HT-29 (cell line): ENCODE measurements at places on chromosomes 4 and X.

DNA sequence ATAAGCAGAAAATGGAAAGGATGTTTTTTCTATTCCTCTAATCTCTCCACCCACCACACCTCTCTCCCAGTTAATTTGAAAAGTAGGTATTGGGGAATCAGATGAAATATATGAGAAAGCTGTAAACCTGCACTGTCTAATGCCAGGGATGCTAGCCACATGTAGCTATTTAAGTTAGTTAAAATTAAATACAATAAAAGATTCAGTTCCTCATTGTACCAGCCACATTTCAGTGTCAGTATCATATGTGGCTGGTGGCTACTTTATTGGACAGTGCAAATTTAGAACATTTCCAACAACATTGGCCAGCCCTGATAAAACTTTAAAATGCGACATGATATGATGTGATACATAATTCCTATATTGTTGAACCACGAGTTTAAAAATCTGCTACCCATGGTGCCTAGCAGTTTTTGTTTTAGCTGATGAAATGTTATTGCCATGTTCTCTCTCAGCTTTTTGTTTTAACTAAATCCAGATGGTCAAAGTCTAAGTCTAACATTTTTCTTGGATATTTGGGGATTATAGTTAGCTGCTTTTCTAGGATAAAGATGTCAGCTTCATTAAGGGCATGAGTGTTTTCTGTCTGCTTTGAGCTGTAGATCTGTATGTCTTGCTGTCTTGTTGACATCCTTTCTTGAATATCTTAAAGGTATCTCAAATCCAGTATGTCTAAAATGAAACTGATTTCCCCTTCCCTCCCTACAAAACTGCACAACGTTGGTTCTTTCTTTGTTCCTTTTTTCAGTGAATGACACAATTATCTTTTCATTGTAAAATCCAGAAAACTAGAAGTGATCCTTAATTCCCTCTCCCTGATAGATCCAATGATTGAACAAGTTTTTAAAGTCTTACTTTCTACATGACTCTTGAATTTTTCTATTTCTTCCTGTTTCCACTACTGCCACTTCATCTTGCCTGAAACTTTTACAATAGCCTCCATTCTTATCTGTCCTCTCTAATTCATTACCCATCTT, 6.2 kb downstream of the ARFIP1 start:
- DNase-seq, result no peak

DNA sequence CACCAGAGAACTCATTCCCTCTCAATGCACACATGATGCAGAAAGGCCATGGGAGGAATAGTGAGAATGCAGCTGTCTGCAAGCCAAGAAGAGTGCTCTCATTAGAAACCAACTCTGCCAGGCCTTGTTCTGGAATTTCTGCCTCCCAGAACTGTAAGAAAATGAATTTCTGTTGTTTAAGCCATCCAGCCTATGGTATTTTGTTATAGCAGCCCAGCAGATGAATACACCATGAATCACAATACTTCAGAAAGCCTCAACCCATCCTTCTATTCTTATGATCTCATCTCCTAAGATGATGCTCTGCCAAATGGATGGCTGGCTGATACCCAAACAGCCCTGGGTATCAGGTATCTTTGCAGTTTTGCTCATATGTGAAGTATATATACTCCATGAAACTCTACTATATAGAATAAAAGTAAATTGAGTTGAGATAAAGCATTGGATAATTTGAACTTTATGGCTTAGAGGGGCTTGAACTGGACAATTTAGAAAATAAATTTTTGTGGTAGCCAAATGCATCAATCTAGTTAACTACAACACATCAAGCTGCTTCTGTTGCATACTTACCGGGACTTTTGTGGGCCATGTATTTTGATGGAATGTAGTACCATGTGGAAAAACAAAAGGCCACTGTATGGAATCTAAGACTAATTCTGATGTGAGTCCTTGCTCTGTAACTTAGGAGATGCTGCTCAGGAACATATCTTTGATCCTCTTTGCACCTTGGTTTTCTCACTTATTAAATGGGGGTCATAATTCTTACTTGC, 245.9 kb downstream of the HS3ST1 start:
- DNase-seq, result no peak

DNA sequence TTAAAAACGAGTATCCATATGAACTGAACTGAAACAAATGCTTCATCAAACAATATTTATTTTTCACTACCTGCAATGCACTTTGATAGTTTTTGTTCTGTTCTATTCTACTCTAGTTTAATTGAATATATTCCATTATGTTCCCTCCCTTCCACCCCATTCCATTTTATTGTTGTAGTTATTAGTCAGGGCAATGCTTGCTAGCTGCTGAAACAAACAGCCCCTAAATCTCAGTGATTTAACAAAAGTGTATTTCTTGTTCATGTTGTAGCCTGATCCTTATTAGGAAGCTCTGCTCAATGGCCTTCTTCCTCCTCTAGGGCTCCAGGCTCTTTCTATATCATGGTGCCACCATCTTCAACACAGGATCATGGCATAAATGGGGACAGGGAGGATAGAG, 122.3 kb upstream of the RAI2 start:
- DNase-seq, result no peak

DNA sequence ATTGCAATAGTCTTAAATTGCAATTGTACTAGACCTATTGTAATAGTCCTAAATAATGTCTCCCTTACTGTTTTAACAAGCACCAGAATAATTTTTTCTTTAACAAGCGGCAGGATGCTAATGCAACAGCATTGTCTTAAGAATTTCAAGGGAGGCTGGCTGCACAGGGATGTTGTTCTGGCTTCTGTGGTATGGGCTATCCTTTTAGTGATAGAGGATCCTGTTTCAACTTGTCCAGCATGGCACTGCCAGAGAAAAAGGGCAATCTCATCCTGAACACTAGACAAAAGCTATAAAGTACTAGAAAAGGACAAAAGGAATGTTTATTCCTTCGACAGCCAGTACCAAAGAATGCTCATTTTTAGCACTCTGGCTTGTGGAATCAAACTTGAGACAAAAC, 405.5 kb upstream of the ACTRT1 start:
- no peak for DNase-seq

DNA sequence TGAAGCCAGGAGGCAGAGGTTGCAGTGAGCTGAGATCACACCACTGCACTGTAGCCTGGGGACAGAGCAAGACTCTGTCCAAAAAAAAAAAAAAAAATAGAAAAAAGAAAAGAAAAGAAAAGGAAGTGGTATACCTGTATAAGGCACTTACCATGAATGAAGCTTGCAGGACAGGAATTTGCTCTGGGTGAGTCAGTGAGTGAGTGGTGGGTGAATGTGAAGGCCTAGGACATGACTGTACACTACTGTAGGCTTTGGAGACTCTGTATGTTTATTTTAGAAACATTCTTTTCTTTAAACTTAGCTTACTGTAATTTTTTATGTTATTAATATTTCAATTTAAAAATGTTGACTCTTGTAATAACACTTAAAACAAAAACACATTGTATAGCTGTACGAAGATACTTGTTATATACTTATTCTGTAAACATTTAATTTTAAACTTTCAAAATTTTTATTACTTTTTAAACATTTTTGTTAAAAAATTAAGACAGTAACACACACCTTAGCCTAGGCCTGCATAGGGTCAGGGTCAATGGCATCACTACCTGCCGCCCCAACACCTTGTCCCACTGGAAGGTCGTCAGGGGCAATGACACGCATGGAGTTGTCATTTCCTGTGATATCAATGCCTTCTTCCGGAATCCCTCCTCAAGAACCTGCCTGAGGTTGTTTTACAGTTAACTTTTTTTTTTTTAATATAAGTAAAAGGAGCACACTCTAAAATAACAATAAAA, 78.7 kb downstream of the CLNK start:
- no peak for DNase-seq

DNA sequence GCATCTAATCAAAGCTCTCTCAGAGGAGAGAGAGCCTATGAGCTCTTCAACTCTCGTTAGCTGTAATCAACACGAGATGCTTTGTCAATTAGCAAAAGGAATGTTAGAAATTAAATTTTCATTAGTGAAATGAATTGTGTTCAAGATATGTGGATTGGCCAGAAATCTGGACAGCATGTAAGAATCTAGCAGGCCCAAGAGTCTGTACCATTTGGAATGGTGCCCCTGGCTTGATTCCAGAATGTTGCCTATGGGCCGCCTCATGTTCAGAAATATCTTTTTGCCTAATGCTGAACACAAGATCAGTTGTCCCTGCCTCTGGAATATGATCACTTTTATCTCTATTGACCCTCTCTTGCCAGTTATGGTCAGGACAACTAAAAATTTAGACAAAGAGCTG, 88.2 kb downstream of the RBM46 start:
- DNase-seq, result no peak

DNA sequence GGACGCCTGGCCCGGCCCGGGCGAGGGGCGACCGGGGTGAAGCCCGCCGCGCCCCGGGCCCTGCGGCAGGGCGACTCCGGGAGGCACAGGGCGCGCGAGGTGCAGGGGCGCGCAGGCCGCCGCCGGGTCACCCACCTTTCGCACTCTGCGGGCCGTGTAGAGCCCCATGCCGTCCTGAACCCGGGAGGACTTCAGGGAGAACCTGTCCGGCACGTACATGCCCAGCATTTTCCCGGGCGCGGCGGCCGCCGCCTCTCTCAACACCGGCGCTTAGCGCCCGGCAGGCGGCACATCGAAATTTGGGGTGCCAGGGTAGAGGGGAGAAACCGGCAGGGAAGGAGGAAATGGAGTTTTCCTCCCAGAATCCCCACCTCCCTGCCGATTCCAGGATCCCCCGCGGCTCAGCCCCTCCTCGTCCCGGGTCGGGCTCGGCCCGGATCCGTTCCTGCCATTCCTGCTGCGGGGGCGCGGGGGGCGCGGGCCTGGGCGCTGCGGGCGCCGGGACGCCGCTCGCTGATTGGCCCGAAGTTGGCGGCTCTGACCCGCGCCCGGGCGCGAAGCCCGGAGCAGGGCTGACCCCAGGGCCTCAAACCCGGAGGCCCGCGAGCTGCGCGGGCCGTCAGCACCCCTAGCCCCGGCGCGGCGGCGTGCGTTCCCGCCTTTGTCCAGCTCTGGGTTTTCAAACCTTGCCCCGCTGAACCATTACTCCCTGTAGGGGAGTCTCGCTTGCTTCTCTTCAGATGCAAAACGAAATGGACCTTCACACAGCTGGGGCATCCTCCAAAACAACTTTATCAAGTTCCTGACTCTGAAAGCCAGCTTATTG, at the start of gene PRDM5:
Gene PRDM5 (minus strand): TSS at position 346 of the 826 bp plus-strand sequence. CDS start 118 bp downstream, at position 228.
- DNase-seq, result peak; percentile 59

GRCh38 chr4:138643827-138644226, 371.8 kb upstream of the NOCT start:
- DNase-seq, result no peak

DNA sequence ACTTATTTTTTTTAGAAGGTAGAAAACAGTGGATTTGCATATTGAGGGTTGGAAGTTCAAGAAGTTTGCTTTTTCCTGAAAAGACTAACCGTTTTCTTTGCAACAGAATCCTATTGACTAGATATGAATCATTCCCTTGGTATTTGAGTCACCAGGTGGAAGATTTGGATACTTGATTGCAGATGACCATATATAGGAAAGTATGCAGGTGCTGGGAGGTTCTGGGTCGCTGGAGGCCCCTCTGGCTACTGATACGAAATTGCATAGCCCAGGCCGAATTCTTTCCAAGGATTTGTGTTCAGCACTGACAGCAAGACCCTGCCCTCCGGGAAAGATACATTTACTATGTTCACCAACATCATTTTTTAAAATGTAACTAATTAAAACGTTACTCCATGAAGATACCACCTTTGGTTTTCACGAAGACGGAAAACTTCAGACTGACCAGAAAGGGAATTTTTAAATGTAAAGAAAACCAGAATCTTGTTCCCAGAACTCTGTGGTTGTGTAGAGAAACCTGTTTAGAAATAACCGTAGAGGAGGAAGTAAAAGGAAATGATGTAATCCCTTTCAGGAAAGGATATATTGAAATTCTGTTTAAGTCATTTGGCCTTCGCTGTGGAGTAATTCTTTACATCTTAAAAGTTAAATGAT, 946 bp downstream of the ANXA3 start:
- DNase-seq, result peak; percentile 89

- no peak for DNase-seq
These were observed 453.0 kb downstream of the CENPC start for GRCh38 chr4:67092351-67092750.

DNA sequence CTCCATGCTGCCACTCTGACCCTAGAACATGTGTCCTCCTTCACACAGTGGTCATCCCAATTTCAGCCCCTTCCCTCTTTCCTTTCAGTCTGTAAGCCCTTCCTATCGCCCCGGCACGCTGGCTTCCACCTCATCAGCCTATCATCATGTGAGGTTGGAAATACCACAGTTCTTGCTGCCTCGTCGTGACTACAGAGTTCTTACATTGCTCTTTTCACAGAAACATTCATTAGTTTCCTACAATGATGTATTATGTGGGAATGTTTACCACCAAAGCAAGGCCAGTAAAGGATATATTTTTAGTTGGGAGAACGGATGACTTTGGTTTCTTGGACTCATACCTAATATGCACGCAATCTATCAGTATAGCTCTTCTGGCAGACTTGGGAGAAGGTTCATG, 169.5 kb upstream of the BOD1L1 start:
- no peak for DNase-seq

DNA sequence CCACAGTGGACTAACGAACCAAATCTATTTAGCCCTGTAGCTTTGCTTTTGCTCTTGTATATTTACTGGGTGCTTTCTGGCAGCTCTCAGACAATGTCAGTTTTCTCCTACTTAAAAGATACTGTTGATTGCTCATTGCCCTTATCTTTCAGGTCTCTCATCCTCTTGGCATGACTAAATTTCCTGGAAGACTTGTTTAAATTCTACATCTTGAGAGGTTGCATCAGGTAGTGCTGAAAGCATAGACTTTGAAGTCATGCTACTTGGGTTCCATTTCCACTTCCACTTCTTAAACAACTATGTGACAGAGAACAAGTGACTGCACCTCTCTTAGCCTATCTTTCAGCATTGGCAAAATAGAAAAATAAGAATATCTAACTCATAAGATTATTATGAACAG, 8.4 kb downstream of the TDO2 start:
- no peak for DNase-seq

DNA sequence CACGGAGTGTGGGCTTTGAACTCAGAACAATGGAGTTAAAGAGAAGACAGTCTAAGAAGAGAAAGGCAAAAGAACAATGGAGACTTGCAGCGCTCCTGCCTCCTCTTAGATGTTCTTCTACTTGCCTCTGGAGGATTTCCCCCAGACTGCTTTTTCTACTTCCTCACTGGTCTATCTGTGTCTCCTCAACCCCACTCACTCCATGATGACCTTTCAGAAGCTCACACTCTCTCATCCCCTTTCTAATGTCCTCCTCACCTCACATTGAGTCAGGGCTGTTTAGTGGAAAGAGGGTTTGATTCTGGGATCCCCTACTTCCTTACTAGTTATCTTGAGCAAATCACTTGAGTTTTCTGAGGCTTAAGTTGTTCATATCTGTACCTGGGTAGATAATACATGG, 12.2 kb upstream of the HERC6 start:
- DNase-seq, result no peak

DNA sequence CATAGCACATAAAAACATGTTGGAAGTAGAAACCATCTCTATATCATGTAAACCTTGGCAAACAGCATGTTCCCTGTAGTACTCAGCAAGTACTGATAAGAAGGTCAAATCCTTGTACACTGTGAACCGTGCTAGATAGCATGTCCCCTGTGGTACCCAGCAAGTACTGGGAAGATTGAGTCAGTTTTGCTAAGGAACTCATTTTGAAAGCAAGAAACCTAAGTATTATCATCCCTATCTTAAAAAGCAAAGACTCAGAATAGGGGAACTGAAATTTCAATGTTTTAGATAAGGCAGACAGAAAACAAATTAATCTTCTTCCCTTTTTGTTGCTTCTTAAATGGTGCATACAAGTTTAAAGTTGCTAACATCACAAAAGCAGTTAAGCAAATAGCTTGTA, 180.2 kb downstream of the RBM46 start:
- DNase-seq, result no peak

- DNase-seq, result no peak
These were observed 22.2 kb downstream of the TMPRSS11E start for GRCh38 chr4:68469482-68469881.
